HTR-8/SVneo (cell line): ENCODE measurements at places on chromosomes 16 and 17.

- DNase-seq, result peak; percentile 74
Measured at GRCh38 chr16:57627184-57627871, 1.1 kb upstream of the ADGRG1 start.

DNA sequence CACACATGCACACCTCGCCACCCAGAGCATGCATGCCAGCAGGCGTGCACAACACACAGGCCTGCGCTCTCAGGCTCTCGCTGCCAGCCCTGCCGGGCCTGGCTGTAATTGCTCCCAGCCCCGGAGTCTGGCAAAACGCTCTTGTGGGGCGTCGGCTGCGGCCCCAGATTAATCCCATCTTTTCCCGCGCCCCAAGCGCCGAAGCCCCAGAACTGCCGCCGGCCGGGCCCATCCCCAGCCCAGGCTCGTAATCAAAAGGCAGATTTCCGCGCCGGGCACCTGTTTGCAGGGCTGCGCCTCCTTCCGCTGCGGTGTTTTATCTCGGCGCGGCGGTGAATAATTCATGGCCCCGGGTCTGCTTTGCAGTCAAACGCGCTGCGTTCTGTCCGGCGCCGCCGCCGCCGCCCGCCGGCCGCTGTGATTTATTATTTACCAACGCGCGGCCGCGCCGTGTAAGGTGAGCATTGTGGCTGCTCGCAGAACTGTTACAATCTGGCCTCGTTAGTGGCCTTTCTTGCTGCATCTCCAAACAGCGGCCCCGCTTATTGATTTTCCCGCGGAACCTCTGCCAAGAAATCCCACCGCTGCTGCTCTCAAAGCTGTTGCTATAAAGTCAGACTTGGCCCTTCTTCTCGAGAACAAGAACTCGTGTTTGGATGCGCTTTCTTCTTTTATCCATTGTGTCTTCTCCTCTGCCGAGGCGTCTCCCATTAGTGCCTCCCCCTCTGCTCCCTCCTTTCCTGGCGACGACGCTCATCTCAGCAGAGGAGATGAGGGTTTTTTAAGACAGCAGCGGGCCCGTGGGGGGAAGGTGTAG is 126.1 kb downstream of the IRX5 start:
- DNase-seq, result no peak

- peak; percentile 66 for DNase-seq
Measured at GRCh38 chr17:80455336-80455710, 21.1 kb downstream of the NPTX1 start.

DNA sequence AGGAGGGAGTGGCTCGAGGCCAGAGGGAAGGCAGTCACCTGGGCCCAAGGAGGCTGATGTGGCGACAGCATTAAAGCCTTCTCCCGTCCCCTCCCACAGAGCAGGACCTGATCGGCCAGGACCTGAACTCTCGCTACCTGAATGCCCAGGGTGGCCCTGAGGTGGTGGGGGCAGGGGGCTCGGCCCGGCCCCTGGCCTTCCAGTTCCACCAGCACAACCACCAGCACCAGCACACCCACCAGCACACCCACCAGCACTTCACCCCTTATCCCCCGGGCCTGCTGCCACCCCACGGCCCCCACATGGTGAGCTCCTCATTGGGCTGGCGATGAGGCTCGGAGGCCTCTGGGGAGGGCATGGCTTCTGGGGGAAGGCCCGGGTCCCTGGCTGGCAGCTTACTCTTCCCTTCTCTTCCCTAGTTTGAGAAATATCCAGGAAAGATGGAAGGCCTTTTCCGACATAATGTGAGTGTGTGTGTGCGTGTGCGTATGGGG is 6.4 kb downstream of the FBRS start:
- no peak for DNase-seq

GRCh38 chr16:80988756-80989155 is 17.9 kb downstream of the CMC2 start:
- no peak for DNase-seq

- no peak for DNase-seq
Measured at GRCh38 chr16:85064186-85064585, 36.6 kb downstream of the KIAA0513 start.

DNA sequence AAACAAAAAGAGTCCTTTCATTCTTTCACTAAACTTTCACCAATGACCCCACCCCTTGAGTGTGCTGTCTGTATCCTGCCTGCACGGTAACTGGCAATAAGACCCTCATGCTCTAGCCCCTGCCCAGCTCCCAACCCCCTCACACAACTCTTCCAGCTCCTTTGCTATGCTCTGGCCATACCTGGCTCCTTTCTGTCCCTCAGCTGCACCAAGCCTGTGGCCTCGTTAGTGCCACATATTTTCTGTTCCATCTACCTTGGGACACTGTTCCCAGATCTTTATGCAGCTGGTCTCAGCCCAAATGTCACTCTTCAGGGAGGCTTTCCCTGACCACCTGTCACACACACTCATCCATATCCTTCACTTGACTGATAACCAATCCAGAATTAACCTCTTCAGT is 47.3 kb downstream of the C16orf82 start:
- DNase-seq, result no peak

DNA sequence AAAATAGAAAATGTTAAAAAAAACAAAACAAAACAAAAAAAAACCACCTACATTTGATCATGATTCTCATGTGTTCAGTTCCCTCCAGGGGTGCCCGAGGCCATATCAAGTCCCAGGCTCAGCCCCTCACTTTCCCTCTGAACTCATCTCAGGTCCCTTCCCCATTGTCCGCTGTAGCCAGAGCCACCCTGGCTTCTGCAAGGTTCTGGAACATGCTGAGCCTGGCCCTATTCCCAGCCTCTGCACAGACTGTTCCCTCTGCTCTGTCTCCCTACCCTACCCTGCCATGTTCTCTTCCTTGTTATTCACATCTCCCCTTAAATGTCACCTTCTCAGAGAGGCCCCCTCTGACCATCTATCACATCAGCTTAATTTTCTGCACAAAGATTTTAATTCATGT is 46.9 kb downstream of the TK2 start:
- DNase-seq, result no peak

GRCh38 chr16:86540894-86541293 is 14.1 kb downstream of the MTHFSD start:
- DNase-seq, result no peak

DNA sequence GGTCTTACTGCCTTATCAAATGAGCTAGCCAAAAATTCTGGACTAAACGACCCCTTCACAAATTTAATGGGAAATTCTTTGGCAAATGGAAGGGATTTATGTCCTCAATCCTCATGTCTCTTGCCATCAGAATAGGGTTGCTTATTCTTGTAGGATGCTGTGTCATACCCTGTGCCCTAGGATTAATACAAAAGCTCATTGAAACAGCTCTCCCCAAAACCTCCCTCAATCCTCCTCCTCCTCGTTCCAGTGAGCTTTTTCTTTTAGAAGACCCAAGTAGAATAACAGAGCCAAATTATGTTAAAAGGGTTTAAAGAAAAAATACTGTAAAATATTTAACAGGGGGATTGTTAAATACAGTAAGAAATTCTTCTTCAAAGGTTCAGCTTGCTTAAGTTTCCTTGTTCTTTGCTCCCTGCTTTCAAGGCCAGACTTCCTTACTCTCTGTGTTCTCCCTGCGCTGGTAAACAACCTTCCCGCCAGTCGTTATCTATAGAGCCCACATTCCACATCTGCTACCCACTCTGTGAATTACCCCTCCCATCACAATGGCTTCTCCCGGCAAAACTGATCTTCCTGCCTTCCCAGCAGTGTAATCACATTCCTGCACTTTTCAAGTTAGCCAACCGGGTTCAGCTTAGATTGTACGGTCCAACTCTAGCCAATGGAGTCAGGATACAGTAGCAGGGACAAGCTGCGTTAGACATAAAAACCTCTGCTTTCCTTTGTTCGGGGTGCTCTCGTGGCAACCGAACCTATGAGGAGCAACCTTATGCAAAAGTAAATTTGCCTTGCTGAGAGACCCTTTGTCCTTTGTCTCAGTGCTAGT is 9.7 kb downstream of the HPR start:
- DNase-seq, result no peak

DNA sequence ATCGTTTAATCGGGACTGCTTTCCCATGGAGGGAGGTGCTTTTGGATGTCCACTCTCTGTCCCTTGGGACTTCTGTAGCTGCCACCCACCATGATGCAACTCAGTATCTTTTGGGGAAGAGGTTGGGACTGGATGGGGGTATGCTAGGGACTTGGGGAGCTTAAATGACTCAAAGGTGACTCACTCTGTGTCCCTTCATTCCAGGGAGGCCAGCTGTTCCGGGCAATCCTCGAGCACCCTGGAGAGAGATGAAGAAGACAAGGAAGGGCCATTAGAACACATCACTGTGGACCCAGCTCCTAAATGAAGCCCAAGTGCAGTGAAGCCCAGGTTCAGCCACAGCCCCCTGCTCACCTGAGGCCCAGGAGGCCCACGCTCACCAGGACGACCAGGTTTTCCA is 4.6 kb downstream of the COL1A1 start:
- DNase-seq, result no peak

DNA sequence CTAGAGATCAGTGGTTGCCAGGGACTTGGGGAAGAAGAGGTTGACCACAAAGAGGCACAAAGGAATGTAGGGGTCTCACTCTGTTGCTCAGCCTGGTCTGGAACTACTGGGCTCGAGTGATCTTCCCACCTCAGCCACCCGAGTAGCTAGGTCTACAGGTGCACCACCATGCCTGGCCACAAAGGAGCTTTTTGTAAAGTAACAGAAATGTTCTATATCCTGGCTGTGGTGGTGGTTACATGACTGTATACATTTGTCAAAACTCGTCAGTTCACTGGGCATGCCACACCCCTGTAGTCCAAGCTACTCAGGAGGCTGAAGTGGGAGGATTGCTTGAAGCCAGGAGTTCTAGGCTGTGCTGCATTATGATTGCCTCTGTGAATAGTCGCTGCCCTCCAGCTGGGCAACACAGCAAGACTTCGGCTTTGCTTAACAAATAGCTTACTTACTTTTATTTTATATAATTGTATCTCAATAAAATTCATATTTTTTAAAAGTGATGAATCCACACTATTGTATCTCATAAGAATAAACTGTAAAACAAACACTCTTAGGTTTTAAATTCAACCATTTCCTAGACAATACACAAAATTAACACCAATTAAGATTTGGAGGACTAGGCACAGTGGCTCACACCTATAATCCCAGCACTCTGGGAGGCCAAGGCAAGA is 5.0 kb downstream of the SKA2 start:
- DNase-seq, result no peak
